ENCODE measurements at places on chromosomes 7 and 10. TPM values are rescaled to one million over a fixed set of nuclear protein-coding genes. Genes with fewer than 3 reads are reported as not detected.

Gene VAX1
- not detected for total RNA-seq

Gene PLPP4
- total RNA-seq, result not detected

Gene CFAP43
- not detected for total RNA-seq

Gene CAMK2B
- 98.0 TPM for total RNA-seq

Gene EPHA1
- not detected for total RNA-seq

Gene ZNF33B
- total RNA-seq, result 16.3 TPM

Gene RPS24
- 829 TPM for total RNA-seq

Gene MOGAT3
- total RNA-seq, result not detected

Gene NUB1
- total RNA-seq, result 39.5 TPM

Gene AGMO
- total RNA-seq, result 0.36 TPM

Gene FRMD4A
- 26.1 TPM for total RNA-seq

All from left ventricle myocardium inferior (tissue), 1 donor.